Hematopoietic multipotent progenitor cell treated with erythropoietin and hydrocortisone succinate and interleukin-3 and kit ligand, for 15 days (in vitro differentiated cells): ENCODE measurements at places on chromosomes 6 and 20.
A peak's percentile ranks its signal among the peaks of the same experiment; 100 is the strongest.

DNA sequence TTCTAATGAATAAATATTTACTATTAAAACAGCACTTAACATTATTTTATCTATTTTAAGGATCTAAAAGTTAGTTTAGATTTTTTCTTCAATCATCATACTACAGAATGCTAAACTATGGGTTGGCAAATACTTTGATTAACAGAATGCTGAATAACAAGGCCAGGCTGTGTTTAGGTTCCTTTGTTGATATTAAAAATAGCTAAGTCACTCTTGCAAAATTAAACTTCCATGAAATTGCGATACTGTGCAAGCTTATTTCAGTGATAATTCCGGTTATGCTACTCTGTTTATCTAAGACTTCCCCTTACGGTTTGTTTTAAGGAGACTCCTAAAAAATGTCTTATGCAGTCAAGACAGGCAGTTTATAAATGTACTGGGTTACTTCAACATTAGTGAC, 2.8 kb downstream of the RNF24 start:
- peak; percentile 76 for DNase-seq

GRCh38 chr6:142933701-142934100, 11.3 kb downstream of the HIVEP2 start:
- DNase-seq = no peak

GRCh38 chr6:44316481-44316880, 3.3 kb upstream of the AARS2 start:
- DNase-seq = no peak

DNA sequence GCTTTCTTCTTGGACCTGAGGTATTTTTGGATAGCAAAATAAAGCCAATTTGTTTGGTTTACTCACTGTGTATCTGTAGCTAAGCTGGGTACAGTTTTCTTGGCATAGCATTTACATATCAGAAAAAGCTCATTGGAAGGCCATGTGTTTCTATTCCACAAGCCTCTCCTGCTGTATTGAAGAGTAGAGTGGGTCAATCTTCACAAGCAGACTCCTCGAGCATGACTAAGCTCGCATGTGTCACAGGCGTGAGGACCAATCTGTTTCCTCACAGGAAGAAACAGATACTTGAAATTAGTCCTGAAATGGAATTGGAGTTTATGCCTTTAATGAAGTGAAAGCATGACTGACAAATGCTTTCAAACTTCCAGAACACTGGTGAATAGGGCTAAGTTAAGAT, 1279.0 kb upstream of the MAP3K7 start:
- no peak for DNase-seq
